ENCODE measurements at places on chromosomes 5 and 9.
A peak's percentile ranks its signal among the peaks of the same experiment; 100 is the strongest.

DNA sequence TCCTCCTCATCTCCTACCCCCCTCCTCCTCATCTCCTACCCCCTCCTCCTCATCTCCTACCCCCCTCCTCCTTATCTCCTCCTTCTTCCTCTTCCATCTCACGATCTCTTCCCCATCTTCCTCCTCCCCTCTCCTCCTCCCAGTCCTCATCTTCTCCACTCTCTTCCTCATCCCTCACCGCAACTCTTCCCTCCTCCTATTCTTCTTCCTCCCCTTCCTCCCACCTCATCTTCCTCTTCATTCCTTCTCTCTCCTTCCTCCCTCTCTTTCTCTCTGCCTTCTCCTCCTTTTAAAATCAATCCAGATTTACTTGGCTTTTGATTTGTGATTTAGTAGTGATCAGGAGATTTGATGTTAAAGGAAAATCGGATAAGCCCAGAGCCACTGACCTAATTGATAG, 15.0 kb upstream of the BOD1 start:
- no peak for DNase-seq

DNA sequence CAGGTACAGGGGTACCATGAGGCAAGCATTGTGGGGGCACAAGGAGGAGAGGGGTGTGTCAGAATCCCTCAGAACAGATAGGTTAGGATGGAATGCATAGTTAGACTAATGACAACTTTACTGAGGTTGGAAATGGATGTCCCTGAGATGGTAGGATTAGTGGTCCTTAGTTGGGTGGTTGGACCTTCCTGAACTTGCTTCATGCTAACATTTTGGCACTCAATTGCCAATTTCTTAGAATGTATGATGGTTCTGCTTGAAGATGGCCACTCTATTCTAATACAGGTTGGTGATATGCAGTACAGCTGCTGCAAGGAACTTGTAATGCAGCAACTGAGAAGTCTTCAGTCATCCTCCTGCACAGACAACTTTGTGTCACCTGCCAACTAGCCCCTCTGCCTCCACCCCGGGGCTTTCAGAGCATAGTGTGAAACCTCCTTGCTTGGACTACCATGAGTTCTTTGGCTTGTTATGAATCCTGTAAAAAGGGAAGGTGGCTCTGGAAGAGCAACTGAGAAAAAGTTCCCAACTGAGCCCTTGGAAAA, 5.4 kb downstream of the CCNI2 start:
- no peak for DNase-seq

DNA sequence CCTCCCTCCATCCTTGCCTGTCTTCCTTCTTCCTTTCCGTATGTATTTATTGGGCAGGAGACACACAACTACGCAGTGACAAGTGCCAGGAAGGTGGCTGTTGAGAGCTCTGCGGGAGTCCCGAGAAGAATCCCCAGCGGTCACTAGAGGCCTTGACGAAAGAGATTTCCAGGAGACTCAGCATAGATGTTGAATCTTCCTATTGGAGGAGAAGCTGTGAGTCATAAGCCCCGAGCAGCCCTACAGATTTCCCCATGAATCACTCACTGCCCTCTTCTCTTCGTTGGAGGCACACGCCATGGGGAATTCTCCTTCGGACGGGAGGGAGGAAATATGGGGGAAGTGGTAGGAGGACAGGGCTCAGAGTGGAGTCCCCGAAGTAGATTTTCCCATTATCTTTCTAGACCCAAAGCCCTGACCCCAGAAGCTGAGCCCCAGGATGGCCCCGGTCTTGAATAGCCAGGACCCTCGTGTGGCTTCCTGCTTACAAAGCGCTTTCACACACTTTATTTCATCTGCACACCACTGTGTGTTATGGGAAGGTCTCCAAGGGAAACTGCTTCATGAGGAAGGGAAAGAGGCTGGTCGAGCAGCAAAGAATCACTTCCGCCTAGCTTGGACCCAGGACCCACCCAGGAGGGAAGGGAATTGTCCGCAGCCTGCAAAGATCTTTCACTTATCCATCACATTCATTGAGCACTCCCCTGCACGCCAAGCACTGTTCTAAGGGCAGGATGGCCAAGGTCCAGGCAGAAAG, 12.7 kb downstream of the DUSP1 start:
- peak; percentile 100 for DNase-seq

GRCh38 chr9:127209948-127210640, 54.5 kb upstream of the GARNL3 start:
- no peak for DNase-seq

DNA sequence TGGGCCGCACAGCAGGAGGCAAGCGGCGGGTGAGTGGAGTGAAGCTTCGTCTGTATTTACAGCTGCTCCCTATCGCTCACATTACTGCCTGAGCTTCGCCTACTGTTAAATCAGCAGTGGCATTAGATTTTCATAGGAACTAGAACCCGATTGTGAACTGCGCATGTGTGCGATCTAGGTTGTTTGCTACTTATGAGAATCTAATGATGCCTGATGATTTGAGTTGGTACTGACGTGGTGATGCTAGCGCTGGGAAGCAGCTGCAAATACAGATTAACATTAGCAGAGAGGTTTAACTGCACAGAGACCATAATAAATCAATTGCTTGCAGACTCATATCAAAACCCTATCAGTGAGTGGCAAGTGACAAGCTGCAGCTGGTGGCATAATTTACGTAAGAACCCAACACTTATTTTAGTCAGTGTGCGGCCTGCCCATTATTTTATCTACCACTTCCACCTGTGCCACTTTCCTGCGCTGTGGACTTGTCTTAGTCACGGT, 133.4 kb upstream of the CDH9 start:
- DNase-seq = no peak

GRCh38 chr5:154275566-154275965, 85.0 kb downstream of the GALNT10 start:
- DNase-seq = no peak

DNA sequence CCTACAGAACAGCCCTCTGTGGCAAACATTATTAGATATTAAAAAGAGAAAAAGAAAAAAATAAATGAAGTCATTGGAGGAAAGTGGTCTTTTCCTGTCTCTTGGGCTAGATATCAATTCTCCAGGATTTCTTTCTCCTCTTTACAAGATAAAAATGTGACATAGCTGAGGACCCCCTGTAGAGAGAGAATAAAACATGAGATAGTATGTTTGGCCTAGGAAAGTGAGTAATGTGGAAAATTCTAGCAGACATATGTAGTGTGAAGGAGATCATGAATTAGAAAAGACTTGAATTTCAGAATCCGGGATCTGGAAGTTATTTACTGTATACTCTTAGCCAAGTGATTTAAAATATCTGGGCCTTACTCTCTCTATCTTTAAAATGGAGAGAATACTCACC, 823.1 kb downstream of the TLR4 start:
- DNase-seq = no peak

GRCh38 chr5:16057277-16057676, 122.3 kb downstream of the MARCHF11 start:
- no peak for DNase-seq

- peak; percentile 100 for DNase-seq
Measured at GRCh38 chr5:149485655-149486615, 65.3 kb downstream of the CSNK1A1 start.

DNA sequence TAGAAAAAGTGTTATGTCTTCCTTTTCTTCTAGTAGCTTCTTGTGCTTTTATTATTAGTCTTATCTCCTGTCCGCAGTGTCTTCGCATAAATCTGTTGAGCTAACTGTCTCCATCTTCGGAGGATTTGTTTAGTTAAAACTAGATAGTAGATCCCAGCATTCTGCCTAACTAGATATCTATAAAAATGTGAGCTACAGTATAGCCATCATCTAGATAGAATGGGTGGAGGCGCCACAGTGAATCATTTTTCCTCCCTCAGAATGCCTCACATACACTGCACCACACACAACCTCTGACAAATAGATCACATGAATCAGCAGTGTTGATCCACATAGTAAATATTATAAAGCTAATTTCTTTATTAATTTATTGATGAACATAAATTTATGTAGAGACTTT, 220.3 kb upstream of the GAS1 start:
- no peak for DNase-seq

GRCh38 chr5:79929095-79929494, 62.0 kb downstream of the MTX3 start:
- no peak for DNase-seq

DNA sequence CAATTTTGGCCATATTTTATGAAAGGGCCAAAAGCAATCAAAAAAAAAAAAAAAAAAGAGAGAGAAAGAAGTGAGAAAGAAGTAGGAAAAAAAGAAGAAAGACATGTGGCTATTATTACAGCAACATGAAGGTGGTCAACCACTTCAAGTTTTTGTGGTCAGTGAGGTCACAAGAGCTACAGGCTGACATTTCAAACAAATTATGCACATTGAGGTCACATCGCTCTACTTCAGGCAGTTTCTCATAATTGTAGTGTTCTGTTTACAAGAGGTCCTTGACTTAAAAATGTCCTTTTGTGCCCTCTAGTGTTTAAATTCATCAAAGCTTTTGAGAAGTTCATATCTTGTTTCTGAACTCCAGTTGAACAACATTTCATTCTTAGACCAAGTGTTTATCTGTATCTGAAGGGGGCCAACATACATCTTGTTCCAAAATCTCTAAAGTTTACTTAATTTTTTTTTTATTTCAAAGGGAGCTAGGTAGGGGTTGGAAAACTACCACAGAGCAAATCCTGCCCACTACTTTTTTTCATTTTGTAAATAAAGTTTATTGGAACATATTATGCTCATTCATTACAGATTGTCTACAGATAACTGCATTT, 513.1 kb downstream of the PDE4D start:
- peak; percentile 85 for DNase-seq

DNA sequence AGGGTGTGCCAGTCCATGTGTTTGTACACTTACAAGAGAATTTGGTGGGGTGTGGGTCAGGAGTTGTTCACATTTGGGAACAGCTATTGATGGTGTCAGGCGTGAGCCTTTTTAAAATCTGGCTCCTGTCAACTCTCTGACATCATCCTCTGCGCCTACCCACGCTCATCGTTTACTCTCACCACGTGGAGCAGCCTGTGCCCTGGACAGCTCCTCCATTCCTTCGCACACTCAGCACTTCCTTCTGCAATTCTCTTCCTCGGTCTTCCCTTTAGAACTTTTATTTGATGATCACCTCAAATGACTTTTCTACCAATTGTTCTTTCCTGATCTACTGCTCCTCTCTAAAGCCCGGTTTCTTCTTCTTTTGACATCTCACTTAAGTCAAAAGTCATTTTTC, 42.1 kb upstream of the GNAQ start:
- no peak for DNase-seq

Measured in mesenchymal stem cell (in vitro differentiated cells and primary cell).